ENCODE measurements at places on chromosomes 11 and 22. TPM values are rescaled to one million over a fixed set of nuclear protein-coding genes. Genes with fewer than 3 reads are reported as not detected.
A peak's percentile ranks its signal among the peaks of the same experiment; 100 is the strongest.

The P2RY2 gene
- 0.48 TPM for total RNA-seq

The APLNR gene
- 9.8 TPM for total RNA-seq

The MYH9 gene
- total RNA-seq = 174 TPM

GRCh38 chr22:22458387-22458786 lies 50.2 kb downstream of the ZNF280B start:
- DNase-seq = no peak

GRCh38 chr11:61963282-61964057 lies 4.0 kb downstream of the FTH1 start:
- DNase-seq = no peak

DNA sequence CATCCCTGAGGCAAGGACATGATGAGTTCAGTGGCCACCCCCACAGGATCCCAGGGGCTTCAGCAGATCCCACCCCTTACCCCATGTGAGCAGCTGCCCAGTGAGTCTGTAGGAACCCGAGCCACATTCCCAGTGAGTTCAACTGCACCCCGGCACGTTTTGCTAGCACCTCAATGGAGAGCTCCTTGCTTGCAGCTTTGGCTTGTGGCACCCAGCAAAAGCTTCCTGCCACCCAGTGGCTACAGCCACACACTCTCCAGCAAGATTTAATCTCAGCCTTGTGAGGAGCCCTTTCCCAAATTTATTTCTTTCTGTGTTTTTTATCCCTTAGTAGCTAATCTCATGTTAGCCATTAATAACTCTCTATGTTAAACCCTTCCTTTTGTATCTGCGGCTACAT lies 4.0 kb downstream of the SAA1 start:
- no peak for DNase-seq

DNA sequence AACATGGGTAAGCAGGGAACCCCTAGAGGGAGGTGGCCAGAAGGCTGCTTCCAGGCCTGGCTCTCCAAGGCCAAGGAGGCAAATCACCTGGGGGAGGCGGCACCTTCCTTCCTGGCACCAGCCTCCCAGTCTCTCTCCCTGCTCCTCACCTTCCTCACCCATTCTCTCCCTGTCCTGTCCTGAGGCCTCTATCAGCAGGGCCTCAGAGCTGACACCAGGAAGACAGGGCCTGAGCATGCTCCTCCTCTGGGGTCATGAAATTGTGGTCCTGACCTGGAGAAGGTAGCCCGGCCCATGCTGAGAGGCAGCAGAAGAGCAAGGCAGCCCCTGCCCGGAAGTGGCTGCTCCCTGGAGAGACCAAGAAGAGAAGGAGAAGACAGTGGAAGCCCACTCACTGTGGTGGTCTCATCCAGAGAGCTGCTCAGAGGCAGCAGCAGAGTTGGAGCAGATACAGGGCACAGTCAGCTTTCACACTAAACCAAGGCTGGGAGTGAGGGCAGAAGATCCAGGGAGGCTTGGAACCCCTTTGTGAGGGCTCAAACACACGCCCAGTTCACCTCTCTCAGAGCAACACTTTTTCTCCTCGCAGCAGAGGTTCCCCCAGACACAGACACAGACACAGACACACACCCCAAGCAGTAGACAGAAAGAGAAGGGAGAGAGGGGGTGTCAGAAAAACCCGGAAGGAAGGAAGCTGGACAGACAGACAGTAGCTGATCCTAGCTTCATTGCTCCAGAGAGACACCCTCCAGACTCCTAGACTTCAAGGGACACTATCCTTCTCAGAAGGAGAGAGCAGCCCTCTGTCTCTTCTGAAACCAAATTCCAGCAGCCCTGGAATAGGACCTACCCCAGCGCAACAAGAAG lies 1.8 kb downstream of the BCL9L start:
- no peak for DNase-seq

GRCh38 chr11:115776916-115777315 lies 272.7 kb upstream of the CADM1 start:
- no peak for DNase-seq

GRCh38 chr11:13669544-13670488 lies 1.3 kb downstream of the FAR1 start:
- DNase-seq = peak; percentile 28

GRCh38 chr11:70719516-70719915 lies 321.2 kb downstream of the CTTN start:
- DNase-seq = no peak

DNA sequence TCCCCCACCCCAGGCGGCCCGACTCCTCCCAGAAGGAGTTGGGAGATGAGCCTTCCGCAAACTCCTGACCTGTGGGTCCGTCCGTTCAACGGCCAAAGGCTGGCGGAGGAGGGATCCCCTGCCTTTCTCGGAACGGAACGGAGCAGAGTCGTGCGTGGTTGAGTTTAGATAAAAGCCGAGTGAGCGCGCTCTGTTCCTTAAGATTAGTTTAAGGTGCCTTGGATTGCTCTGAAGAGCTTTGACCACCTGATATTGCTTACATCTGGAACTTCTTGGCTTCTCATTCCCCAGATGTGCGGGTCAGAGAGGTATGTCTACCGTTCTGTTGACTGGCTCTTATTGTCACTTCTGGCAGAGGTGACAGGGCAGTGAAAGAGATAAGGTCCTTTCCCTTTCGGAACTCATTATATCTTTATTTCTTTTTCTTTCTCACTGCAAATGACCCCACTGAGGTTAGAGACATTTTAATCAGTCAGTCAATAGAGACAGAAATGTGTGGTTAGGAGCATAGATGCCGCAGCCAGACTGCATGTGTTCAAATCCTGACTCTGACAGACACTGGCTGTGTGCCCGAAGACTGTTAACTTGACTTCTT lies at the start of gene TRIM6:
TRIM6 (plus strand) TSS at position 31 of the 595 bp plus-strand sequence; CDS start at position 292, 261 bp downstream.
- DNase-seq = peak; percentile 70

DNA sequence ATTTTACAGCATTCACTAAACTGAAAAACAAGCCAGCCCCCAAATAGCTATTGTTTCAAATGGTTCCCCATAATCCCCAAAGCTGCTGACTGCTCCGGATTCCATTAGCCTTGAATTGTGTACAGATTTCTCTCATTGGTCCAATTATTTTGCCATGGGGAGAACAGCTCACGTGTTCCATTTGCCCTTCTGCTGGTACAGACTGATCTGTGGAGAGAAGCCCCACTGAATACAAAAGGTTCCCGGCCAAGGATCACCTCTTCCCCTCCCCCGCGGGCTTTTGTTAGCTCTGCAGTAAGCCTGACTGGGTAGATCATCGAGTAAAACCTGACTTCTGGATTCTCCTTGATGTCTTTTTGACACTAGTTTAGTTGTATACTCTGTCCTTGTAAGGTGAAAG lies 9.1 kb upstream of the MAPK8IP1 start:
- no peak for DNase-seq

DNA sequence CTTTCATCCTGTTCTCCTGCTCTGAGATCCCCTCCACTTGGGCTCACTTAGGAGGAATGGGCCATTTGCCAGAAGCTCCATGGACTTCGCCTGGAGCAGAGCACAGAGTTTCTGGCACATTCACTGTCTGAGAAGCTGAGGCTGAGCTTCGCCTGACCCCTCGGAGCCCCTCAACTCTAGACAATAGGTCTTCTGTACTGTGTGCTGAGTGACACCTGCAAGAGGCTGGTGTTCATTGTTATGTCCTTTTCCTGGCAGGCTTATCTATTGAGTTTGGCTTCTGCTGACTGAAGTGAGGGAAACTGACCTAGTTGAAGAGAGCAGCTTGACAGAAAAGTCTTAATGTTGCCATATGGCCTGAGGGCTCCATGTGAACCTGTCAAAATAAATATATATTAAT lies 124.3 kb downstream of the EHF start:
- peak; percentile 28 for DNase-seq

GRCh38 chr11:2165571-2165970 lies 4.6 kb upstream of the INS start:
- no peak for DNase-seq

- DNase-seq = no peak
Measured at GRCh38 chr11:118565051-118565450, 680 bp downstream of the IFT46 start.

DNA sequence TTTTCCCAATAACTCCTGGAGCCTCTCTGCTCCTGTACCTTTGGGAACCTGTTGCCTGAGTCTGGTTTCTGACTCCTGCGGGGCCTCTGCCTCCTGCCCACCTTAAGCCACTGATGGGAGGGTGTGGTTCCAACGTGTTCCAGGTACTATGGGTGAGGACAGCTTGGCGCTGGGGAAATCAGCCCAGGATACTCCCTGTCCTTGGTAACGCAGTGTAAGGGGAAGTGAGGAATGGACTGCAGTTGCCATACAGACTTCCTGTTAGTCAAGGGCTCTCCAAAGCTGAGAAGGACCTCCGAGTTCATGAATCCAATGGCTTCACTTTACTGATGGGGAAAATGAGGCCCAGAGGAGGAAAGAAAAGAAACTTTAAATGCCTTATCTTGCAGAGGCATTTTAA lies 1.2 kb upstream of the MARK2 start:
- DNase-seq = no peak

DNA sequence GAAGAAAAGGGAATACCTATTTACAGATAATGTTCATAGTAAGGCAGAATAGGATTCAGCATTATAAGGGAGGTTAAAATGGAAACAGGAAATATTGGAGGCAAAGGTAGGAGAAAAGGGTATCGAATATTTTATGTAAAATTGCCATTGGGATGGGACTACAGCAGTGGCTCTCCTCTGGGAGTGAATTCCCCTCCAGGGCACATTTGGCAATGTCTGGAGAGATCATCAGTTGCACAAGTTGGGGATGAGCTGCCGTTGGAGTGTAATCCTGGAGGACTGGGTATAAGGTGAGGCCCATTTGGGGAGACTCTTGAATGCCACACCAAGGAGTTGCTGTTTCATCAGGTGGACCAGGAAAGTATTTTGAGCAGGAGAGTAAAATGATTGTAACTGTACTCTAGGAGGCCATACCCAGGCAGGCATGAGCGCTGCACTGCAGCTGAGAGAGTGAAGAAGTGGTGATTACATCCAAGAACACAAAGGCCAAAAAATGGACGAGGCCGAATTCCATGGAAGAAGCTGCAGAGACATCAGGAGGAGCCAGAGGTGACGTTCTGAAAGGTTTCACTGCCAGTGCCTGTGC lies 8.7 kb upstream of the ACRV1 start:
- no peak for DNase-seq

DNA sequence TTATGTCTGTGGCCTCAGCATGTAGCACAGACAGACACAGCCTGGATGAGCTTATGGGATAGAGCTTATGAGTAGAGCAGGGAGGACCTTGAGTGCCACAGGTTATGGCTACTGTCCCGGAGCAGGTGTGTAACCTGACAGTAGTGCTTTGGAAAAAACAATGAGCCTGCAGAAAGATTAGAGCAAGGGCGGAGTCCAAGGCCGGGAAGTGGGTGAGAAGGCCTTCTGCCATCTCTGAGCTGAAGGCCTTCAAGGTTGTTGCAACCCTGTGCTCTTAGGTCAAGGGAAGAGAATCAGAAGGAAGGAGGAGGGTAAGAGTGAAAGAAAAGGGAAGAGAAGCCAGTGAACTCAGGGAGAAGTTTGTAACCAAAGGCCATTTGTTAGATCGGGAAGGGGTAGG lies 3.9 kb upstream of the TAGLN start:
- no peak for DNase-seq
